ENCODE measurements at places on chromosomes 4 and X. TPM values are rescaled to one million over a fixed set of nuclear protein-coding genes. Genes with fewer than 3 reads are reported as not detected.

Gene ABCD1
- 3.7 TPM for total RNA-seq

Gene YY2
- total RNA-seq = 0.82 TPM

Gene DIPK2B
- 1.6 TPM for total RNA-seq

Gene EBP
- 53.4 TPM for total RNA-seq

Gene SOD3
- total RNA-seq = not detected
